ENCODE measurements at places on chromosomes 3 and 15. TPM values are rescaled to one million over a fixed set of nuclear protein-coding genes. Genes with fewer than 3 reads are reported as not detected.

Gene IMPG2
- 0.49 TPM for total RNA-seq

Gene GOLGA6L10
- total RNA-seq, result 0.12 TPM

Gene ISL2
- total RNA-seq, result not detected

Gene FAM107A
- total RNA-seq, result not detected

Gene KCNMB3
- total RNA-seq, result 2.7 TPM

Gene P2RY12
- total RNA-seq, result not detected

Gene SOX2
- not detected for total RNA-seq

Gene PLA2G4E
- 0.06 TPM for total RNA-seq

- H3K4me1 ChIP-seq, result no peaks in the 10 kb centered on the region
- peaks cover 5% of the 10 kb centered on the region for H3K36me3 ChIP-seq
- H3K27ac ChIP-seq, result no peak overlapping the region
- DNase-seq, result no peak
Measured at GRCh38 chr15:64444836-64445235, 15.5 kb upstream of the ZNF609 start.

DNA sequence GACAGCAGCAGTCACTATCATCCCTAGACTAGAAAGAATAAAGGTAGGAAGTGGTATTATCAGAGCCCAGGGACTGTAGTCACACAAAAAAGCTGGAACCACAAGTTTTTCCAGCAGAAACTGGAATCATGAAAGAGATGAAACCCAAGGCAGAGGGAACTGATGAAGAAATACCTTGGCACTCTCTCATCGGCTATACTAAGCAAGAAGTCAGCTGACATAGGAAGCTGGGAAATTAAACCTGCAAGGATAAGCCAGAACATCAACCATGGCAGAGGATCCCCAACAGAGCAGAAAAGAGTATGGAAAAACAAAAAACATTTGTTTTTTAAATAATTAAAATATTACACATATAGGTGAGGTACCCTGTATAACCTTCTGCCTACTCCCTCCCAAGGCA lies 86.5 kb downstream of the AQR start:
- H3K36me3 ChIP-seq, result peaks cover 33% of the 10 kb centered on the region
- DNase-seq, result peak; percentile 45
- no peaks in the 10 kb centered on the region for H3K4me1 ChIP-seq

DNA sequence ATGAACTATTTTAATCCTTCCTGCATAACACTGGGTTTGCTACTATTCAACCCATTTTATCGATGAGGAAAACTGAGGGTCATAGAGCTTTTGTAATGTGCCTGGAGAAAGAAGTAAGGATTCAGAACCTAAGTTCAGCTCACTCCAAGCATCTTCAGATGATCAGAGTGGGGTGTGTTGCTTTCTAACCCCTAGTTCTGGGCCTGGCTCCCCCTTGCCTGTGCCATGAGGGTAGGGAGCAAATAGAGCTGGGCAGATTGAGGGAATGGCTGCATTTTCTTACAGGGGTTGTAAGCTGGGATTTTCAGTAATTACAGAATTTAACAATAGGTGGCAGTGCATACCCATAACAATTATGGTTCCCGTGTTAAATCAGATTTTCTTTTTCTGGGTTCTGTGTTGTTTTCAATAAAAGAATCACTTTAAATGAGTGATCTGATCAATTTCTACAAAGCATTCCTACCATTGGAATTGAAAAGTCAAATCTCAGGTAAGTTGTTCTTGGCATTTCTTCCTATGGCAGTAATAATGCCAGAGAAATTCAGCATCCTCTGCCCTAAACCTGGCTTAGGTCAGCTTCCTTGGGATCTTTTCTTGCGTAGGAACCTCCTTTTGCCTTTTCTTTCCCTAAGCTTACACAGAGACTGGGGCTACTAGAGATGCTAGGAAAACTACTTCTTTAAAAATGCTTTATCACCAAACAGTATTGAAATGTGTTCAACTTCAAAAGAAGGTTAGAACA lies 103.8 kb upstream of the IL12A start:
- peaks cover 16% of the 10 kb centered on the region for H3K4me1 ChIP-seq
- DNase-seq, result peak; percentile 32
- no peaks in the 10 kb centered on the region for H3K27me3 ChIP-seq
- peaks cover 3% of the 10 kb centered on the region for H3K36me3 ChIP-seq
- H3K27ac ChIP-seq, result no peak overlapping the region

GRCh38 chr15:20340331-20340811 lies 201.2 kb downstream of the GOLGA6L6 start:
- no peaks in the 10 kb centered on the region for H3K4me1 ChIP-seq
- peak; percentile 44 for DNase-seq

- H3K36me3 ChIP-seq, result no peaks in the 10 kb centered on the region
- no peak for DNase-seq
- H3K27me3 ChIP-seq, result peaks cover 39% of the 10 kb centered on the region
- no peak overlapping the region for H3K4me3 ChIP-seq
Measured at GRCh38 chr15:60115579-60116380, 111.7 kb downstream of the FOXB1 start.

DNA sequence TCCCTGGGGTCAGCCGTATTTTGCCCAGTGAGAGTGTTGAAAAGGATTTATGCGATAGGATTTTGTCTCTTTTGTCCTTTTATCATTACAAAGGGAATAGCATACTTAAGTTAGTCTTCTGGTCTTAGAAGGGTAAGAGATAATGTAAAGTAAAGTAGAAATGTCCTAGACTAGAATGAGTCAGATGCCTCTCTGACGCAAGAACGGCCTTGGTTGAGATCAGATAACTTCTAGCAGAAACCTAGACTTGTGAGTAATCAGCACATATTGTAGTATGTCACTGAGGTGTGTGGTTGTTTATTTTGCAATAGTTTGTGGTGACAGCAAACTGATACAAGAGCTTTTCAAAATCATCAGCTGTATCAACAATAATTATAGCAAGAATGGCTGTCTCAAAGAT lies 866.1 kb downstream of the NSUN3 start:
- peak overlapping the region; percentile 32 for H3K27ac ChIP-seq
- no peak for DNase-seq
- H3K36me3 ChIP-seq, result no peaks in the 10 kb centered on the region

GRCh38 chr15:66472176-66472999 lies 25.2 kb downstream of the SNAPC5 start:
- peaks cover 32% of the 10 kb centered on the region for H3K4me1 ChIP-seq
- no peak overlapping the region for H3K4me3 ChIP-seq
- H3K36me3 ChIP-seq, result no peaks in the 10 kb centered on the region
- DNase-seq, result peak; percentile 43

DNA sequence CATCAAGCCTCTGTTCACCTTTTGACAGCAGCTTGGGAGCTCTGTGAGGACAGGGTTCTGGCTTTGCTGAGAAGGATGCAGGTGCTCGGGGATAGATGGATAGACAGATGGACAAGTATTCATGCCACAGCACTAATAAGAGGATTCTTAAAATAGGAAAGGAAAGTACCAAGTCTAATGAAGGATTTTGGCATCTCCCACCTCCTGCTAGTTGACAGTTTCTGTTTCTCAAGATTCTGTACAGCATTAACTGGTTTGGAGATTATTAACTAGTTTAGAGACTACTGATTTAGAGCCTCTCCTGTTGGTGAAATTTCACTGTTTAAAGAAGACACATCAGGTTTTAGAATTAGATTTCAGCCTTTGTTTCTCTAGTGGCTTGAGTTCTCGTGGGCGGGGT lies 152.3 kb downstream of the CACNA1D start:
- H3K27me3 ChIP-seq, result no peaks in the 10 kb centered on the region
- DNase-seq, result no peak
- H3K27ac ChIP-seq, result peak overlapping the region; percentile 7
- no peaks in the 10 kb centered on the region for H3K36me3 ChIP-seq
- peaks cover 49% of the 10 kb centered on the region for H3K4me1 ChIP-seq

GRCh38 chr3:30418443-30418842 lies 188.0 kb upstream of the TGFBR2 start:
- no peaks in the 10 kb centered on the region for H3K36me3 ChIP-seq
- no peaks in the 10 kb centered on the region for H3K4me1 ChIP-seq
- H3K27ac ChIP-seq, result no peak overlapping the region
- no peak overlapping the region for H3K4me3 ChIP-seq

DNA sequence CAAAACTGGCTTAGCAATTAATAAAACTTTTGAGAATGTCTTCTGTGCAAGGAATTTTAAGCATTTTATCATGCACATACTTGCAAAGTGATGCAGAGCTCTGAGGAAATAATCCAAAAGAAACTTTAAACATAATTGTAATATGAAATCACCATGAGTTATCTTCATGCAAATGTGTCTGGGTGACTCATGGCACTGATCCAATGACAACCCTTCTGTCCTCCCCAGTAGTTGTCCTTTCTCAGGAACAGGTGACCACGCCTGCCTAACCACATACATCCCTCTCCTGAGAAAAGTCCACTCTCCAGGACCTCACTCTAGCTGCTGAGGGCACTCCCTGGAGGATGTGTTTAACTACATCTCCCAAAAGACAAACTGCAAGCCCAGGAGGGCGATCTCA lies 530.6 kb upstream of the IL12A start:
- H3K4me1 ChIP-seq, result no peaks in the 10 kb centered on the region
- H3K27ac ChIP-seq, result no peak overlapping the region
- H3K36me3 ChIP-seq, result no peaks in the 10 kb centered on the region

DNA sequence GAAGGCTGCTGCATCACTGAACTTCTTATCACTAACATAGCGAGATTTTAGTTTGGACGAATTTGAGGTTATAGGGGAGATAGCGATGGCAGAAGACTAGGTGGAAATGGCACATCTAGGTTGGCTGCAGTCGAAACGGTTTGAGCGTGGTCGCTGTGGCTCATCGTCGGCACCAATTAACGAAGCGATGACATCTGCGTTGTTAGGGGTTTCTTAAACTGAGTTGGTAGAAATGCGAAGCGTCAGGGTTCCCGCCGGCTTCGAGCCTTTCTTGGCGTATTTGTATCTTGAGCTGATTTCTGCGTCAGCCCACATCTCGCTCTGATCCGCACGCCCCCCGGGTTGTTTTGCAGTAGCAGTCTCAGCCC lies 319 bp downstream of the LNP1 start:
- H3K4me1 ChIP-seq, result peaks cover 19% of the 10 kb centered on the region
- H3K4me3 ChIP-seq, result peak overlapping the region; percentile 94
- H3K27ac ChIP-seq, result peak overlapping the region; percentile 97
- H3K27me3 ChIP-seq, result no peaks in the 10 kb centered on the region
- H3K36me3 ChIP-seq, result no peaks in the 10 kb centered on the region

GRCh38 chr3:149258298-149258697 lies 36.7 kb upstream of the CP start:
- H3K36me3 ChIP-seq, result no peaks in the 10 kb centered on the region
- no peaks in the 10 kb centered on the region for H3K27me3 ChIP-seq
- peak; percentile 48 for DNase-seq
- H3K4me3 ChIP-seq, result no peak overlapping the region
- peaks cover 5% of the 10 kb centered on the region for H3K4me1 ChIP-seq

GRCh38 chr15:73569361-73569760 lies 63.8 kb downstream of the NPTN start:
- H3K4me3 ChIP-seq, result no peak overlapping the region
- no peak for DNase-seq
- no peak overlapping the region for H3K27ac ChIP-seq
- H3K27me3 ChIP-seq, result no peaks in the 10 kb centered on the region
- no peaks in the 10 kb centered on the region for H3K4me1 ChIP-seq
- H3K36me3 ChIP-seq, result peaks cover 53% of the 10 kb centered on the region

DNA sequence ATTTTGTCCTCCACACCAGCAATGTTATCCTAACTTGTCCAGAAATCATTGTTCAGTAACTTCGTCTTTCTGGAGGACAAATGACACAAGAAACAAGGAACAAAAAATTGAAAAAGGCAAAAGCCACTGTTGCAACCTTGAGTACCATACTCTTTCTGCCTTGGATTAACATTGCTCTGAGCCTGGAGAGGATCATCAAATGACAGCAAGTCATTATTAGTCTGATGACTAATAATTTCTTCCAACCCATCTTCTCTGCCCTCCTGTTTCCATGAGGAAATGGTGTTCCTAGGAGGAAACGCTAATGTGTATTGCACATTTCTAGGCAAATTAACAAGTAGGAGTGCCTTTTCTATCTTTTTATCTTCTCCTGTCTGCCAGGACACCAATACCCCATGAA lies 153.9 kb downstream of the PCCB start:
- H3K27me3 ChIP-seq, result no peaks in the 10 kb centered on the region
- H3K36me3 ChIP-seq, result peaks cover 4% of the 10 kb centered on the region
- no peaks in the 10 kb centered on the region for H3K4me1 ChIP-seq
- DNase-seq, result no peak
- H3K4me3 ChIP-seq, result no peak overlapping the region
- no peak overlapping the region for H3K27ac ChIP-seq

DNA sequence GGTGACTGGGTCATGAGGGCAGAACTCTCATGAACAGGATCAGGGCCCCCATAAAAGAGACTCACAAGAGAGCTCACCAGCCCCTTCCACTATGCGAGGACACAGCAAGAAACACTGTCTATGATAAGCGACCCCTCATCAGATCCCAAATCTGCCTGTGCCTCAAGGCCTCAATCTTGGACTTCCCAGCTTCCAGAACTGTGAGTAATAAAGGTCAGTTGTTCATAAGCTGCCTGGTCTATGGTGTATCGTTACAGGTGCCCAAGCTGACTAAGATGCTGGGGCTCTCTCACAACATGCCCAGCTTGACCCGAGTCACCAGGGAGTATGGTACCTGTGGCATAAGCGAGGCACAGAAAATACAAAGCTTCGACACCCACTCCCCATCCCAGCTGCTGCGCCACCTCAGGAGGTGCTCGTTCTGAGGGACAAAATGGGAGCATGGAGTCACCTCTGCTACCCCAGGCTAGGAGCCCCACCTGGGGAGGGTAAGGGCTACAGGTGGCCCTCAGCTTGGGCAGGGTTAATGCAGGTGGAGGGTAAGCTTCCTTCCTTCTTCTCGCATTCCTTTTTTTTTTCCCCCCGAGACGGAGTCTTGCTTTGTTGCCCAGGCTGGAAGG lies 234.1 kb downstream of the ADAMTS17 start:
- no peak overlapping the region for H3K4me3 ChIP-seq
- peaks cover 7% of the 10 kb centered on the region for H3K4me1 ChIP-seq
- no peaks in the 10 kb centered on the region for H3K36me3 ChIP-seq
- no peaks in the 10 kb centered on the region for H3K27me3 ChIP-seq
- no peak overlapping the region for H3K27ac ChIP-seq
- no peak for DNase-seq
